Hepatocyte (in vitro differentiated cells): ENCODE measurements at places on chromosomes 11 and 22.
A peak's percentile ranks its signal among the peaks of the same experiment; 100 is the strongest.

GRCh38 chr22:35961480-35962295, 66.9 kb downstream of the RBFOX2 start:
- peak; percentile 57 for DNase-seq

- DNase-seq, result peak; percentile 50
These were observed 95.0 kb downstream of the AASDHPPT start for GRCh38 chr11:106172386-106172991.

- no peak for DNase-seq
These were observed 67.5 kb upstream of the ZBED5 start for GRCh38 chr11:10925149-10925926.

GRCh38 chr11:116605543-116606459, 167.0 kb downstream of the BUD13 start:
- peak; percentile 81 for DNase-seq

DNA sequence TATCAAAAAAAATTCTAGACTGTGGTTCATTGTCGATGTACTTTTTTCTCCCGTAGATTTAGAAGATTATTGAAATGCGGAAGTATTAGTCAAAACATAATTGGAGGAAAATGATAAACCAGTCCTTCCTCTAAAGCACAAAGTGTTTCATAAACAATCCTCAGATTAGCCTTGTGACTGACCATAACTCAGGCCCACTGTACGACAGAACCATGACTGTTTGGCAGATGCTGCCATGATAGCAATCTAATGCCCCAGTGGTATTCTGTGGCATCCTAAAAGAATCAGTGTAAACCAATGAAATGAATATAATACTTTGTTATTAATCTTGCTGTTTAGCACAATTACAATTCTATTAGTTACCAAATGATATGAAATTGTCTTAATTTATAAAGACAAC, 127.0 kb upstream of the CTSC start:
- DNase-seq, result no peak

GRCh38 chr22:20021196-20022181, 579 bp downstream of the TANGO2 start:
- peak; percentile 35 for DNase-seq

GRCh38 chr22:40022536-40023240, 27.9 kb downstream of the FAM83F start:
- no peak for DNase-seq

DNA sequence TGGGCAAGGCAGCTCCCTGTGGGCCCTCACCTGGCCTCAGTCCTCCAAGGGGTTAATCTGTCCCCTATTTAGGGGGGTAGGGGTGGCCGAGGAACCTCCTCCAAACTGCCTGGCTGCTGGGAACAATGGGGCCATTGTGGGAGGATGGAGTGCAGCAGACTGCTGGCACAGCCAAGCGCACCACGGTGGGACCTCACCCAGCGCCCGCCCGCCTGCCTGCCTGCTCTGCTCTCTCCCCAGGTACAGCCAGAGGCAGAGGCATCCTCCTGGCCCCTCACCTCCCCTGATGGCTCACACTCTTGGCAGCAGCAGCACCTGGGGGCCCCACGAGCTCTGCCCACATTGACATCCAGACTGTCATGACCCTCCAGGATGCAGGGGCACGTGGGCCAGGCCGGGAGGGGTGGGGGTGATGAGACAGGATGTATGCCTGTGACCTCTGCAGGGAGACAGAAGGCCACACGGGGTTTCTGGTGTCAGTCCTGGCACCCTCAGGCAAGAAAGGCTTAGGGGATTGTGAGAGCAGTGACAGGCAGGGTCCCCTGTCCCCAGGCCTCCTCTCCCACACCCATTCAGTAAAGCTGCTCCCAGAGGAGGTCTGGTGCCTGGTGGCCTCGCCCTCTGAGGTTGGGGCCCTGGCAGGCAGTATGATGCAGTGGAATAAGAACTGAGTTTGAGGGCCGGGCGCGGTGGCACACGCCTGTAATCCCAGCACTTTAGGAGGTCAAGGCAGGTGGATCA, 11.4 kb downstream of the BCL9L start:
- DNase-seq, result no peak

- no peak for DNase-seq
These were observed 47.5 kb upstream of the TCF20 start for GRCh38 chr22:42317691-42318547.
